HL-60 (cell line): ENCODE measurements at places on chromosomes 13 and 19.

DNA sequence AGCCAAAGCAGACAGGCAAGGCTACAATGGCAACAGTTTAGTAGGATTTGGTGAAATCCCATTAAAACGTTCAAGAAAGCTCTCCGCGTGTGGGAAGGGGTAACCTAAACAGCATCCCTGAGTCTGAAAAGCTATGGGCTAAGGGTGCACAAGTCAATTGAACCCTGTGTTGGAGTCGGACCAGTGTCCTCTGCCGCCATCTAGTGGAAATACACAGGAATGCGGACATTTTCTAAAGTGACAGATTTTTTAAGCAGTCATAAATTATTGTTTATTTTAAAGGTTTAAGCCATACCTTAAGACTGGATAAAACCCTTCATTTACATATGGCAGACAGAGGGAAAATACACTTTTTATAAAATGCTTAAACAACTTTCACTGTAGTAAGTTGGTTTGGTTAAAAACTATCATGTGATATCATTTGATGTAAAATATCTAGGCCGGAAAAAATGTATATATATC is 26.5 kb upstream of the LSM14A start:
- DNase-seq, result no peak

DNA sequence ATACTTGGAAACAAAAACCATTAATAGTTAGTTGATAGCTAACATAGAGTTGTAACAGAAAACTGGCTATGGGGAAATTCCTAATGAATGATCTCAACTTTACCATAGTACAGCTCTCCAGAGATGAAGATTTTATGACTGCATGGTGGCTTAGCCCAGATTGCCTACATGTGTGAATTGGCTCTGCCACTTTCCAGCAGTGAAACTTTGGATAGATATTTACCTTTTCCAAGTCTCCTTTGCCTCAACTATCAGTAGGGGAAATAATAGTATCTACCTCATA is 161.1 kb downstream of the LACC1 start:
- DNase-seq, result no peak

DNA sequence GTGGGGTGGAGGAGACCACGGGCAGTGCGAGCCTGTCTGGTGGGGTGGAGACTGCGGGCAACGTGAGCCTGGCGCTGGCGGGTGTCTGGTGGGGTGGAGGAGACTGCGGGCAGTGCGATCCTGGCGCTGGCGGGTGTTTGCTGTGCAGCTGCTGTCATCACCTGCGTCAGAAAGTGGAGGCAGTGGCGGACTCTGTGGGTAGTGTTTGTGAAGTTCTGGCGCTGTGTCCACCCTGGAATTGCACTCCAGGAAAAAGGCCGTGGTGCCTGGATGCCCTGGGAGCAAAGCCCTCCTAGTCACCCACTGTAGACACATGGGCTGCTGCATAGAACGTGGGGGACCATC is 6.2 kb downstream of the TEX29 start:
- DNase-seq, result no peak

DNA sequence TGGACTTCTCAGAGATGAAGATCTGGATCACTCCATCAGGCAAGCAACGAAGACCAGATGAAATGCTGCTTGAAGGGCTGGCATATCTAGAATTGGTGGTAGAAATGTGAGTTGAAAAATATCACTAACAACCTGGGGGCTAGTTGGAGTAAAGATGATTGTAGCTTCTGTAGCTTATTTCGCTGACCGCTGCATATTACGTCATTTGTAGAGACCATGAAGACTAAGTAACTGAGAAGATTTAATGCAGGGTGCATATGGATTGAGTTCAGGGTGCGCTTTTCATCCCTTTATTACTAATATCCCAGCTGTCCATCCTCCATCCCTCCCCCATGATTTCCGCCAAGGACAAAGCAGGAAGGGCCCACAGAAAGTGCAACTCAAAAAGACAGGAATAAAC is 1364.0 kb downstream of the PCDH9 start:
- no peak for DNase-seq

GRCh38 chr19:29810504-29810871 is 1.3 kb upstream of the CCNE1 start:
- no peak for DNase-seq

DNA sequence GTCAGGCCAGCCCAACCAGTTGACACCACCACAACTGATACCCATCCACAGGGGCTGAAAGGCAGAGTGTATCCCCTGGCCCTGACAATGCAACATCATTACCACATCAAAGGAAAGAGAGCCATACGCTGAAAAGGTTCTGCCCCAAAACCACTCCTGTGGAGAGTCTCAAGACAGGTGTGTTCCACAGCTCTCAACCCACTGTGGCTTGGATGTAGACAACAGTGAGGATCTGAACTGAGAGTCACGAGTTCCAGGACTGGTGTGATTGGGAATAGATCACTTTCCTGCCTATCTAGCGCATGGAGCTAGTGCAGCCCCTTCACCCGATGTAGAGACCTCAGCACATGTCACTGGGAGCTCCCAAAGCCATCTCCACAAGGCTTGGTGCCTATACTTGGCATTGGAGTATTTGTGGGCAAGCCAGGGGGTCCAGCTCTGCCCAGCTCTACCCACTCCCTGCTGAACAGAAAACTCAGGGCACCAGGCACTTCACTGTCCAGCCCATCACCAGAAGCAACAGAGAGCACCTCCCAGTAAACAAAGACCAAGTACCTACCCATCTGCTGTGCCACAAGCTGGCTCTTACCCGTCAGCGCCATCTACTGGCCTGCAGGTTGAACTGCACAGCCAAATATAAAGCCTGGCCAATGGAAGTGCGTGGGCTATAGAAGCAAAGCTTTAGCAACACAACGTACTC is 579.5 kb downstream of the UQCRFS1 start:
- DNase-seq, result peak; percentile 51

DNA sequence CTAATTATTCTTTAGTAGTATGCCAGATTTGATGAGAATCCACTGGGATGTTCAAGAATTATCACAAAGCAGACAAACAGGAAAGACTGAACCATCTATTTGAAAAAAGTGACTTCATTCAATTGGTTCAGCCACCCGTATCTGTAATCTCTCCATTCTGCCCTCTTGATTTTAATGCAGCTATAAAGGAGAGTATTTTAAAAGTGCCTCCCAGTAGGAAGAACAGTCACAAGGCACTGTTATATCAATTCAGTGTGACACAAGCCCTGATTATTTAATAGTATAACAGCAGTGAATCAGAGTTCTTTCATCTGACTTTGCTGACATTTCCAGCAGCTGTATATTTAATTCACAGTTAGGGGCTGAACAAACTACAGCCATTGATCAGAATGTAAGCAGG is 77.3 kb upstream of the SLAIN1 start:
- DNase-seq, result no peak

- DNase-seq, result no peak
Measured at GRCh38 chr13:111278258-111278657, 42.2 kb upstream of the TEX29 start.

DNA sequence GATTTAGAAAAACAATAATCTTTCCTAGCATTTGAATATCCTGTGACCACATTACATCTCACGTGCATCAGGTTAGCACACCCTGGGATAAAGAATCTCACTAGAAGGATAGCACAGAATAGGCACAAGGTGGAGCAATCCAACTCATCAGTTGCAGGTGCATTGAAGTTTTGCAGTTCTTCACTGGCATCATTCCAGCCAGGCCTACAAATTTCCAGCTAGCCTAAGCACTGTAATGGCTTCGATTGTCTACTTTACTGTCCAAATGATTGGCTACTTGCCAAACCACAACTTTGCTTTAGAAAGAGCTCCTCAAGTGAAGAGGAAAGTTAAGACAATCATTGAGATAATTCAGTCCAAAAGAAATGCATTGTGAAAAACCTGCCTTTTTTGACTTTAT is 89.5 kb downstream of the SPRY2 start:
- peak; percentile 37 for DNase-seq

DNA sequence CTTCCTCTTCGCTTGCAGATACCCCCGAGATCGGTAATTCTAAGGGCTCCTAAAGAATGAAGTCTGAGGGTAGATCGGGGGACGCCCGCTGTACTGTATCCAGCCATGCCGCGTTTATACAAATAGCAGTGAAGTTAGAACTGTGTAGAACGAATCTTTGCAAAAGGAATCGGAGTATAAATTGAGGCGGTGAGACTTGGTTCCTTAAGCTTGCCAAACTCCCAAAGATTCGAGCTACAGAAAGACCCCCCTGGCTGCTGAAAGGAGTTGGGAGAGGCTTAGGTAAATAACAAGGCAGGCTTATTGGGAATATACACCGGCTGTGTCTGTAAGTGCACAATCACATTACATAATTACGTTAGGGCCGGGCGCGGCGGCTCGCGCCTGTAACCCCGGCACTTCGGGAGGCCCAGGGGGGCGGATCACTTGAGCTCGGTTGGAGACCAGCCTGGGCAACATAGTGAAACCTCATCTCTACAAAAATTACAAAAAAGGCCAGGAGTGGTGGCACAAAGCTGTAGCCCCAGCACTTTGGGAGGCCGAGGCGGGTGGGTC is 12.2 kb downstream of the TMEM160 start:
- DNase-seq, result peak; percentile 37

DNA sequence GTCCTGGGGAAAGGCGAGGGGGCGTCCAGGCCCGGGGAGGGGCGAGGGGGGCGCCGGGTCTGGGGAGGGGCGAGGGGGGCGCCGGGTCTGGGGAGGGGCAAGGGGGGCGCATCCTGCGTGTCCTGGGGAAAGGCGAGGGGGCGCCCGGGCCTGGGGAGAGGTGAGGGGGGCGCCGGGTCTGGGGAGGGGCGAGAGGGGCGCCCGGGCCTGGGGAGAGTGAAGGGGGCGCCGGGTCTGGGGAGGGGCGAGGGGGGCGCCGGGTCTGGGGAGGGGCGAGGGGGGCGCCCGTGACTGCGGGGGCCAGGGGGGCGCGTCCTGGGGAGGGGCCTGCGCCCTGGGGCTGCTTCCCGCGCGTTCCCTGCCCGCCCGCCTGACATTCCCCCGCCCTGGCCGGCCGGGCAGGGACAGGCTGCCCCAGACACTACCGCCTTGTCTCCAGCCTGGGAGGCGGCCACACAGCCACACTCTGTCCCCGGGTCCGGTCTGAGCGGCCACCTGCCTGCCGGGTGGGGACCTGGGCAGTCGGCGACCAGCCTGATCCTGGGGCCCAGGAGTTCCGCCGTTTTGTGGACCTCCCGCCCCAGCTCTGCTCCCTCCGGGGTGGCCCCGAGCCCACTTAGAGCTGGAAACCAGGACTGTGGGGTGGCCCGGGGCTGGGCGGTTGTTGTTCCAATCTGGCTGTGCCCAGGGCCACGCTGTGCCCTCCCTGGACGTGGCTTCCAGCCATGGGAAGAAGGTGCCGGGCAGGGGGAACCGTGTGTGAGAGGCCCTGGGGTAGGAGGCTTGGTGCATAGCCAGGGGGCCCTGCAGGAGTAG is 11.8 kb downstream of the PALM start:
- DNase-seq, result no peak

DNA sequence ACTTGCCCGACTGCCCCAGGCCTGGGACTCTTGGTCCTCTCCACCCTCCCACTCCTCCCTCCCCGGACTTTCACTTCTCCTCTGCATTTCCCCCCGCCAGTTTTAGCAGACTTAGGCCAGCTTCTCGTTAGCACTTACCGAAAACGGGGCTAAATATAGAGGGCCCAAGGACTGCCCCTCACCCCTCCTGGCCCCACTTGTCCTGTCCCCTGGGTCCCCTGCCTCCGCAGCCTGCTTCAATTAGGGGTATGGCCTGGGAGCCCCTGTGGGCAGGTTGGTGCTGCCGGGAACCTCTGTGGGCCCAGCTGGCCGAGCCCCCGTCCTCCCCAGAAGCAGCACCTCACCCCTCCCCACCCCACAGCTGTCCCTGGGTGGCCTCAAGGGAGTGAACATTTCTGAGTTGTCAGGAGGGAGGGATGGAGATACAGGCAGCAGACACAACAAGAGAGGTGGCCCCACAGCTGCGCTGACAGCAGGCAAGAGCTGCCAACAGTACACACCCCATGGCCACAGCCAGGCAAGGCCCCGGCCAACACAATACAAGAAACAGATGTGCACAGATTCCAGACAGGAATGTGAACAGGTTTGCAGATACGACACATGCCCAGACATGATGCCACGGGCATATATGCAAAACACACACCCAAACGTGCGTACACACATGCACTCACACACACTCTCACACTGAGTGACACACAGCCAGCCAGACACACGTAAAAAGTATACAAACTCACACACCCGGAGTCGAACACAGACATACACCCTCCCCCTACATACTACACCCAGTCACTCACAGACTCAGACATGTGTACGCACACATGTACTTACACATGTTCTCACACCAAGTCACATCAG is 2.6 kb downstream of the POU2F2 start:
- DNase-seq, result no peak

- DNase-seq, result no peak
Measured at GRCh38 chr13:31119966-31120700, 41.6 kb downstream of the HSPH1 start.

GRCh38 chr13:82224806-82225205 is 1657.5 kb downstream of the SLITRK1 start:
- no peak for DNase-seq

DNA sequence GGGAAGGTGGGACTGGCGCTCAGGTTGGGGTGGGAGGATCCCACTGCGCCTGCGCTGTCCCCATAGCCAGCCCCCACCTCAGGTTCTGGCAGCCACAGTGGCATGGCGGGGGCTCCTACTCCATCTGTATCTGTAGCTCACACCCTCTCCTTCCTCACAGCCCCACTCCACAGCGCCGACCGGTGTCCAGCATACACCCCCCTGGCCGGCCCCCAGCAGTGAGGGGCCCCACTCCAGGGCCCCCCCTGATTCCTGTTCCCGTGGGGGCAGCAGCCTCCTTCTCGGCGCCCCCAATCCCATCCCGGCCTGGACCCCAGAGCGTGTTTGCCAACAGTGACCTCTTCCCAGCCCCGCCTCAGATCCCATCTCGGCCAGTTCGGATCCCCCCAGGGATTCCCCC is 6.0 kb downstream of the TMED1 start:
- DNase-seq, result no peak

GRCh38 chr19:55259540-55260210 is 858 bp upstream of the PPP6R1 start:
- peak; percentile 20 for DNase-seq
